Stimulated activated CD8-positive, alpha-beta memory T cell treated with anti-CD3 and anti-CD28 coated beads, Interleukin-4, amount 100 ng/mL, for 4 hours (primary cell): ENCODE measurements at places on chromosomes 11 and 22.

- DNase-seq = no peak
Observed at GRCh38 chr11:117223741-117224689, 7.9 kb downstream of the PCSK7 start.

DNA sequence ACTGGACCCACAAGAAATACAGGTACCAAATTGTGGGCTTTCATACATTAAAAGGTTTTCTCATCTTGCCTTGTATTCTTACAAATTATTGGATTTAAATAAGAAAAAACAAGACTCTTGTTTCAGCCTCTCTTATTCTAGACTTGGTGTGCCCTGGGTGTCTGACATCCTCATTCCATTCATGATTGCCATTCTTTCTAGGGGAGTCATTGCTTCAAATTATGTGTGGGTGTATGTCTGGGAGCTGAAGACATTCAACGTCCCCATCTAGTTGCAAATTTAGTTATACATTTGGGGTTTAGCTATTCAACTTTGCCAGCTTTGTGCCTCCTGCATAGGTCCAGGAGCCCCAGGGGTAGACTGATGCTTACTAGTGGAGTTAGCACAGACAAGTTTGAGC, 18.1 kb downstream of the MAML2 start:
- no peak for DNase-seq

DNA sequence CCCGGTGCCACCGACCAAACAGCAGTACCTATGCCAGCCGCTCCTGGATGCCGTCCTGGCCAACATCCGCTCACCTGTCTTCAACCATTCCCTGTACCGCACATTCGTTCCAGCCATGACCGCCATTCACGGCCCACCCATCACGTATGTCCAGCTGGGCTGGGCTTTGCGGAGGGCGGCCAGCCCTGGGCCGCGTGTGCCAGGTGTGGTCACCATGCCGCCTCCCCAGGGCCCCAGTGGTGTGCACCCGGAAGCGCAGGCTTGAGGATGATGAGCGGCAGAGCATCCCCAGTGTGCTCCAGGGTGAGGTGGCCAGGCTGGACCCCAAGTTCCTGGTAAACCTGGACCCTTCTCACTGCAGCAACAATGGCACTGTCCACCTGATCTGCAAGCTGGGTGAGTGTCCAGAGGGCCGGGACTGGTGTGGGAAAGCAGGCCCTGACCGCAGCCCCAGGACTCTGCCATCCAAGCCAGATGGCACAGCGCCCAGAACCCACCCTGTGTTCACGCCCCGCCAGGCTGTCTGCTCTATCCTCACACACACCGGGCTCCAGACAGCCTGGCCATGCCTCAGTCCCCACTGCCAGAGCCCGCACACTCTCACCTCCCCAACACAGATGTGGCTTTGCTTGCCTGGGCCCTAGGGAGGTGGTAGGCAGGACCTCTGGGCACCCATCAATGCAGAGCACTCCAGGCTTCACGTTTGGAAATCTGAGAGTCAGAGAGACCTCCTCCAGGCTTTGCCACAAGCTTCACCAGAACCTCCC, 77.6 kb downstream of the MED15 start:
- DNase-seq = no peak

GRCh38 chr11:83681906-83682610, 395.9 kb upstream of the CCDC90B start:
- DNase-seq = no peak

DNA sequence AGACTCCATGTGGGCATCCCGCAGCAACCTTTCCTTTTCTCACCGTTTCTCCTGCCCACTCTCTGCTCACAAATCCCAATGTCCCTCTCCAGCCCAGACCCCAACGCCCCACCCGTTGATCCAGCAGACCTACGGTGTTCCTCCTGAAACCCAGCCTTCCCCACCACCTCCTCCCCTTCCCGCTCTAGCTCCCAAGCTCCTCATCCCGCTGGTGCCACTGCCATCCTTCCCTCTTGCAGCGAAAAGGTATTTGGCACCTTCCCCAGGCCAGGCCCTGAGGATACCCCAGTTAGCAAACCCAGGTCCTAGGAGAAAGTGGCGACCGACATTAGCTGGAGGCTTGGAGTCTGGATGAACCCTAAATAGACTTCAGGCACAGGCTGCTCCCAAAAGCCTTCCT, 84.0 kb upstream of the RTL6 start:
- no peak for DNase-seq

- DNase-seq = no peak
Observed at GRCh38 chr22:33579448-33580093, 340.7 kb downstream of the LARGE1 start.

DNA sequence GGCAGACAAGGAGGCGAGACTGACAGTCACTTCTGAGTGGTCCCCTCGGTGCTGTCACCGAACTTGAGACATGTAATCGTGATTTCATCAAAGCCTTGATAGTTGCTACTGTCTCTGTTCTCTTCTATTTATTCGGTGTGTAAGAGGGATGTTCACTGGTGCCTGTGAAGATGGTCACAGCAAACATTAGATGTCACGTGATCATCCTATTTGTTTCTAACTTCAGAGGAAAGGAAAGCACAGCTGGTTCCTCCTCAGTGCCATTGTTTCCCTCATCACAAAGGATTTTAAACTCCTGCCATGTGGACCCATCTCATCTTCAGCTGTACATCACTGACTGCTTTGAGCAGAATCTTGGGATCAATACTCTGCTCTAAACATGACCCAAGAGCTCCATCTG, 73.1 kb upstream of the CLMP start:
- no peak for DNase-seq

- DNase-seq = no peak
Observed at GRCh38 chr11:13784855-13785254, 116.4 kb downstream of the FAR1 start.

DNA sequence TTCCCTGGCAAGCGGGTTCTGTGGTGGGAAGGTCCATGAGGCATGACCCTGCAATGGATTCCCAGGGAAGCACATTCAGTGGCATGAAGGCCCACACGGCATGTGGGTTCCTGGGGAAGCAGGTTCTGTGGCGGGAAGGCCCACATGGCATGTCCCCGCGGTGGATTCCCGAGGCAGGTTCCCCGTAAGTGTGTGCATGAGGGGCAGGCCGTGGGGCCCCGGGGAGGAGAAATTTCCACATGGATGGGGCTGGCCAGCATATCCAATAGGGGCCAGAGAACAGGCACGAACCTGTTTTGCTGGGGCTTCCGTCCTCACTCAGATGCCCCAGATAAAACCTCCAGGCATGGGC, 83.7 kb downstream of the PHF21B start:
- DNase-seq = no peak

DNA sequence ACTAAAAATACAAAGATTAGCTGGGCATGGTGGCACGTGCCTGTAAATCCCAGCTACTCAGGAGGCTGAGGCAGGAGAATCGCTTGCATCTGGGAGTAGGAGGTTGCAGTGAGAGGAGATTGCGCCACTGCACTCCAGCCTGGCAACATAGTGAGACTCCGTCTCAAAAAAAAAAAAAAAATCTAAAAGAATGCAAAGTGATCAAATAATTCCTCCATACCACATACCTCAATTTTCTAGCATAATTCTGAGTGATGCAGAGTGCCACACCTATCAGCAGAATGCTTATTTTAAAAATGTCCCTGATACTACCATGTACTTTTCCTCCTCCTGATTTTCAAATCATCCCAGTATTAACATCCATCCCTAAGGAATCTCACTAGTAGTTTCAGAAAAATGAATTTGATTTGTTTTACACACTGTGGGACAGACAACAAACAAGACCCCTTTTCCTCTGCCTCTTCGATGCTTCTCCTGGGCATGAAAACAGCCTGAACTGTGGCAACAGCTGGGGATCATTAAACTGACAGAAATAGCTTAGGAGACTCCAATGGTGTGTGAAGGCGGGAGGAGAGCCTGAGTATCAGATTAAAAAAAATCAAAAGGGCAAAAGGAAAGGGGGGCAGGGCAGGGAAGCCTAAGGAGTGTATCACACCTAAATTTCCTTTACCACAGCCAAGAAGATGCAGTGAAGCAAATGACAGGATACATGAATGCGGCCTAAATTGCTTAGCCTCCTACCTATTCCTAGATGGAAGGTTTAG, 114.7 kb downstream of the SGSM3 start:
- DNase-seq = no peak

- no peak for DNase-seq
Observed at GRCh38 chr11:110886288-110886970, 174.2 kb upstream of the ARHGAP20 start.

GRCh38 chr22:37818409-37819104, 4.6 kb upstream of the GALR3 start:
- DNase-seq = peak; percentile 23

GRCh38 chr11:22742157-22742613, 75.8 kb downstream of the GAS2 start:
- no peak for DNase-seq

GRCh38 chr11:9367551-9367950, 16.9 kb upstream of the IPO7 start:
- DNase-seq = no peak

GRCh38 chr11:38460896-38461295, 1862.9 kb upstream of the RAG2 start:
- no peak for DNase-seq

DNA sequence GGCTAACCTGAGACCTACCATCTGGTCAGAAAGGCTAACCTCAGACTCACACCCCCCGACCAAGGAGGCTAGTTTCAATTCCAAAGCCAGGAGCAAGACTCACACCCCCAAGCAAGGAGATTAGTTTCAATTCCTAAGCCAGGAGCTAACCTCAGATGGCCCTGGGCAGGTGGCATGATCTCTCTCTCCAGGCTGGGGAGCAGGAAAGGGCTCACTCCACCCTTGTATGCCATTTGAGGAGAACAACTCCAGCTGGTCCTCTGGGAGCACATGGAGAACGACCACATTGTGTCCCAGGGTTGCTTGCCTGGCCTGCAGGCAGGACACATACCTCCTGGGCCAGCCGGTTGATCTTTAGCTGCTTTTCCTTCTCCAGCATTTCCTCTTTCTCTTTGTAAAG, 32.6 kb downstream of the USH1C start:
- no peak for DNase-seq

DNA sequence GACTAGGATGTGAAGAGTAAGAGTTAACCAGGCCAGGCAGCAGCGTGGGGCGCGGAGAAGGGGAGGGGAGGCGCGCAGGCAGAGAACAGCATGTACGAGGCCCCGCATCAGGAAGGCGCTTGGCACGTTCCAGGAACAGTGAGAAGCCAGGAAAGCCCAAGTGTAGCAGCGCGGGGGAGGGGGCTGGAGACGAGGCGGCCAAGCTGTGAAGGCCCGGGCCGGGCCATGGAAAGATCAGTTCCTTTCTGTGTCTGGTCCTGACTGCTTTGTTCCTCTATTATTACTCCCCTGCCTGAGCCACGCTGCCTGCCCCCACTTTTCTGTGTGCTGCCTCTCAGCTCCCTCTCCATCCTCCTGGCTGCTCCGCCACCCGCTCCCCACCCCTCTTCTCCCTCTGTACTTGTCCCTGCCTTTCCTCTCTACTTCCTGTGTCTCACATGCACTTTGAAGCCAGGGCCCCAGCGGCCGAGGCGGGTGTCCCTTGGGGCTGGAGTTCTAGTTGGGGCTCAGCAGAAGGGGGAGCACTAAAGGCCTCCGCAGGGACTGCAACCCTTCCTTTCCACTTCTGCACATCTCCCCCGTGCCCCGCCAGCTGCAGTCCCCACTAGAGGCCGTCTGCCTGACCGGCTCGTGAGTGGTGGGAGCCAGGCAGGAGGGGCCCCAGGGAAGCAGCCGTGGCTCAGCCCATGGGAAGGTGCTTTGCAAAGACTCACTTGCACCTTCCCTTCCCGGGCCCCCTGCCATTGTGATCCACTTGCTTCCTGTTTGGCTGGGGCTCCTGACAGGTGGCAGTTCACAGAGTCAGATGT, 63.7 kb downstream of the PRDM11 start:
- DNase-seq = no peak

GRCh38 chr11:34105957-34106504, 602 bp downstream of the NAT10 start:
- DNase-seq = no peak

GRCh38 chr22:43154887-43155536, 3.7 kb downstream of the TSPO start:
- no peak for DNase-seq

GRCh38 chr22:40628354-40629042, 8.0 kb downstream of the MRTFA start:
- no peak for DNase-seq

GRCh38 chr11:124276081-124276480, 19.9 kb downstream of the OR8G5 start:
- no peak for DNase-seq

DNA sequence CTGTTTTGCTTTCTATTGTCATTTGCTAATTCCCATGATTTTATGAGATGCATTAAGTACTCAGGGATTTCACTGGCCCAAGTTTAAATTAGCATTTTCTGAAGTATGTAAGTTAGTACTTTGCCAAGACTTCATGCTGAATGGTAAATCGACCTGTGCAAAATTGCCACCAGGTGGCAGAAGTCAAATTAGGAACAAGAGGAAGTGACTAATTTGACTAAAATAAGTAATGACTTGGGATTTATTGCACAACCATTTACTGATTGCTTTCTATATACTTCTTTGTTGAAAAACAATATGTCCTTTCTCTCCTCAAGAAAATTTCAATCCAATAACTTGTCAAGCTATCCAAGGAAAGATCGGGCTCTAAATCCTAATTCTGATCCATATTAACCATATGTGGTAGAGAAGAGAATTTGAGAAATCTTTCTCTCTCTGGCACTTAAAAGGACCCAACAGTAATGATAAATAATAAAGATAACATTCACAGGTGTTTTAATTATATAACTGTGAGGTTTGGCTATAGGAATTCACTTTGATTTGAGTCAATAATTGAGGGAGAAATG, 253.7 kb upstream of the CHORDC1 start:
- DNase-seq = no peak

GRCh38 chr11:29173660-29174062, 843.2 kb downstream of the KCNA4 start:
- DNase-seq = no peak
